SJSA1 (cell line): ENCODE measurements at places on chromosomes 5 and 9.

DNA sequence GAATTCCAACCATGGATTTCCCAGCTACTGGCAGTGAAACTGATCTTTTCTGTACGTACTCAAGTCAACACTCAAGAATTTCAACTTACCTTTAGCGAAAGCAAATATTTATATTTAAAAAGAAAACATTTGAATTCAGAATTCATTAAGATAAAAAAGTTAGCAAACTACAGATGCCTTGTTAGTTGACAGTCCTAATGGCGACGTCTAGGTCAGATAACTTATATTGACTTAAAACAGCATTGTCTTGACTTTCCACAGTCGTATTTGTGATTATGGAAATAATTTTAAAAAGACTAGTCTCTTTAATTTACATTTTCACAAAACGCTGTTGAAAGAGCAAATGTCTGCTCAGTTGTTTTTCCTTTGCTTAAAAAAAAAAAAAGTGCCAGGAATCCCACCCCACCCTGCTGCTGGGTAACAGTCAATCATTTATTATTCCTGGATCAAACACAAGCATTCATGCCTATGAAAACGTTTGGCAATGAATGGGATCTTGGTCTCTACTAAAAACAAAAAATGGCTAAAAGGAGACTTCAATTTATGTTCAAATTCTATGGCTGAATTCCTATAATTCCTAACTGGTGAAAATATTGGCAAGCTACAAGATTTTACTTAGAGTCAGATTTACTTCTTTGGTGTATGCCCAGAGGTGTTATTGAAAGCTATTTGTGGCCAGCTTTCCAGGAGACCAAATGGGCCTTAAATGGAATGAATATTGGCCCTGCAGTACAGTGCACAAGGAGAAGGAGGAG lies 22.0 kb downstream of the OR2S2 start:
- peak; percentile 57 for DNase-seq

GRCh38 chr5:6626508-6626907 lies 6.3 kb downstream of the NSUN2 start:
- no peak for DNase-seq

DNA sequence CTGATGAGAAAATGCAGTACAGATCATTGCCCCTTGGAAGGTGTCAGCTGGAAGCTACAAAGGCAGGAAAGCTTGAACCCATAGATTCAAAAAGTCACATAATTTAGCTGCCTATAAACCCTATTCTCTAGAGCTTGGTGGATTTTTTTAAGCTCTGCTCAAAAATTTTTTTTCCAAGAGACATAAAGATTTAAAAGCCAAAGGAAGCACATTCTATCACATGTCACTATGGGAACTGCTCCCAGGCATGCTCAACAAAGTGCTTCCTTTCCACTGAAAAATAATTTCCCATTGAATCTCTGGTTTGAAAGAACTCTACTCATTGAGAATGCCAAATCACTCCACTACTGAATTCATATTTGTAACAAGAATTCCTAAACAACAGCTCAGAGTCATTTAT lies 419.8 kb downstream of the CETN3 start:
- DNase-seq, result no peak

GRCh38 chr5:61732369-61732768 lies 400.3 kb downstream of the ZSWIM6 start:
- no peak for DNase-seq

DNA sequence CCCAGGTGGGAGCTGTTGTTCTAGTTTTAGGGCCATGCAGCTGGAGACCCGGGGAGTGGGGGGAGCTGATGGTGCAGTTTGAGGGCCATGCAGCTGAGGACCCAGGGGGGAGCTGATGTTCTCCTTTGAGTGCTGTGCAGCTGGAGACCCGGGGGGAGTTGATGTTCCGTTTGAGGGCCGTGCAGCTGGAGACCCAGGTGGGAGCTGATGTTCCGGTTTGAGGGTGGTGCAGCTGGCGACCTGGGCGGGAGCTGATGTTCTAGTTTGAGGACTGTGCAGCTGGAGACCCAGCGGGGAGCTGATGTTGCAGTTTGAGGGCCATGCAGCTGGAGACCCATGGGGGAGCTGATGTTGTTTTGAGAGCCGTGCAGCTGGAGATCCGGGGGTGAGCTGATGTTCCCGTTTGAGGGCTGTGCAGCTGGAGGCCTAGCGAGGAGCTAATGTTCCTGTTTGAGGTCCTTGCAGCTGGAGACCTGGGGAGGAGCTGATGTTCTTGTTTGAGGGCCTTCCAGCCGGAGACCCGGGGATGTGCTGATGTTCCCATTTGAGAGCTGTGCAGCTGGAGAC lies 14.6 kb downstream of the PDCD6 start:
- no peak for DNase-seq

GRCh38 chr9:135664266-135664665 lies 1.2 kb downstream of the LCN9 start:
- DNase-seq, result no peak

- no peak for DNase-seq
These were observed 11.5 kb upstream of the FAM120AOS start for GRCh38 chr9:93464876-93465275.

DNA sequence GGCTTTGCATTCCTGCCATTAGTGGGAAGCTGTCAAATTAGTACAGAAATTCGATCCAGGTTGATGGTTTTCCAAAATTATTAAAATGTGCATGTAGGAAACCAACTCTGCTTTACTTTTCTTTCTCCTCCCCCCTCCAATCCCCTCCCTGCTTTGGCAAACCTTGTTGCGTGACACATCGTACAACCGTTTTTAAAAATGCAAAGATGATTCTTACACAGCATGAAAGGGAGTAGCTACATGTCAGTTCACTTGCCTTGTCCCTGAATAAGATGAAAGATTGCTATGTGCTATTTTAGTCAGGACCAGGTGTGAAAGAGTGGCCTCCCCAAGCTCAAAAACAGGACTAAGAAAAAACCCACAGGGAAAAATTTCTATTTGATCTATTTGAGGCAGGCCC lies 11.7 kb downstream of the SNCAIP start:
- DNase-seq, result no peak

GRCh38 chr5:172436078-172436878 lies 18.0 kb downstream of the SH3PXD2B start:
- DNase-seq, result no peak

GRCh38 chr5:138303372-138303771 lies 28.2 kb downstream of the CDC25C start:
- DNase-seq, result no peak

GRCh38 chr9:93416530-93417235 lies 34.8 kb upstream of the FAM120A start:
- DNase-seq, result no peak

DNA sequence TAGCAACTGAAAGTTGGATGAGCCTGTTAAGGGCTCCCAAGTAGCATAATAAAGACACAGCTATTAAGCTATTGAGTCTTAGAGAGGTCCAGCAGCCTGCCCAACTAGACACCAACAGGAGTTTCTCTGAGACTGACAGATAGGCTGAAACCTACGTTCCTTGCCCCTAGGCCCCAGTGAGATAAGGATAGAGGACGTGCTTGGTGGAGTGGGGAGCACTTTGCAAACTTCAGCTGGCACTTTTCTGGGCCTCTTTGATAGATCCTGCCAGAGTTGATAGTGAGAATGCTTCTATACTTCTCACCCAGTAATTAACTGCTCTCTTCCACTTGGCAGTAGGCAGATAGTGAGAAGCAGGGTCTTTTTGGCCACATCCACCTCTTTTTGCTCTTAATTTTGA lies 20.8 kb upstream of the CTNNA1 start:
- DNase-seq, result no peak

DNA sequence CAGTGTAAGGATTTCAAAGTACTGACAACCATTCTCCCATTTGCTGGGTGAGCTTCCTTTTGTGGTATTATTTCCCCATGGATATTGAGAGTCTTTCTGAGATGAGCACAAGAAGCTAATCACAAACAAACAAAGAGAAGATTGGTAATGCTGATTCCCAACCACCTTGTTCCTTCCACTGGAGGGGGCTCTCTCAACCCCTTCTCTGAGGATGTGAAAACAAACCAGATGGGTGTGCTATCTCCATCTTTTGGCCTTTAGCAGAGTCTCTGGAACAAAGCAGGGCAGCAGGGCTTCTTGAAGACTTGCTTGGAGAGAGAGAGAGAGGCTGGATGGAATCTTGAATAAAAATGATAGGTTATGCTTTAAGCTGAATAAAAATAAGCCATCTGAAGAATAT lies 576.7 kb upstream of the ZNF462 start:
- DNase-seq, result peak; percentile 67

DNA sequence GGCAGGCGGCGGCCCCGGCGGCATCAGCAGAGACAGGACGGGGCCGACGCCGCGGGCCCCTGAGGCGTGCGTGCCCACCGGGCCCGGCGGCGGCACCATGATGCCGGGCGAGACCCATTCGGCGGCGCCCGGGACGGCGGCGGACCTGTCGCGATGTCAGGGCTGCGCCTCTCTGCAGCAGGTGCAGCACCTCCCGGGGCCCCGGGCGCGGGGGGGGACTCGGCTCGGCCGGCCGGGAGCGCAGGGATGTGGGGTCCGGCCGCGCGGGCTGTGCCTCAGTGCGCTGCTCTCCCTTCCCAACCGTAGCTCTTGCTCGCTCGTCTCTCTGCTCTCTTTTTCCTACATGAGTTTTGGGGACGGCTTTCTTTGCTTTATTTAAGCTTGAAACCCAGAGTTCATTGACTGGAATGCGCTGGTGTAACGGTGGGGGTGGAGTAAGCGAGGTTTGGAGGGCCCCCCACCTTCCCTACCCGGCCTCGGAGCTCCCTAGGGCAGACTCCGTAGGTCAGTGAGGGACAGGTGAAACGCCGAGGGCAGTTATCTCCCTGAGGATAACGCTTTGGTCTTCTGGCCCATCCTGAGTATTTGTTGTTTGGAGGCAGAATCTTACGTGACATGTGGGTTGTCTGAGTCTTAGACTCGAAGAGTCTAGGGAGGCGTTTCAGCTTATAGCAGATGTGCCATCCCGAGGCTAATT lies 490 bp downstream of the ICE1 start:
- no peak for DNase-seq

- no peak for DNase-seq
These were observed 19.8 kb downstream of the NACC2 start for GRCh38 chr9:136075134-136075841.

- no peak for DNase-seq
These were observed 37.2 kb downstream of the HEXB start for GRCh38 chr5:74722271-74722670.

GRCh38 chr9:128629852-128630545 lies 26.6 kb downstream of the DYNC2I2 start:
- DNase-seq, result no peak

DNA sequence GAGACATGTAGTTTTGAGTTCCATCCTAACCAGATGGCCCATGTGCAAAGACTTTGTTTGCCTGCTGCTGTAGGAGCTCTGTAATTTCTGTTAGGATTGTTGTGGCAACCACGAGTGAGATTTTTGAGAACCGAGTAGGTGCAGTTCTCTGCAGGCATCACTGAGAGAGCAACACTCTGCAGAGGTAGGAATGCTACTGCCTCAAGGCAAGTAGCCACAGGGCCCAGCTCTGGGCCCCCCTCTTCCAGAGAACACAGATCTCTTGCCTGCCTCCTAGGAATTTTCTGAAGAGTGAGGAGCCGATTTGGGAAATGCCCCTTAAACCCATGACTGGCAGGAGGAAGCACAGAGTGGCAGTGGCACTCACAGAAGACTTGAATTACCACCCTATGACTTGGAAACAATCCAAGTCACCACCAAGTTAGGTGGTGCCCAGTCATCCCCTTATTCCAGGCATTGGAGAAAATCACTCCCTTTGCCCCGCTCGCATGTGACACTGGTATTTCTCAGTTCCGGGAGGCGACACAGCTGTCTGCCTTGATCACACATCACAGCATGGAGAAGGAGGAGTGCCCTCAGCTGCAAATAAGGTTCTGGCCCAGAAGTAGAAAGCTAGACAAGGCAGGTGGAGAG lies 52.5 kb upstream of the SLC2A8 start:
- DNase-seq, result no peak

DNA sequence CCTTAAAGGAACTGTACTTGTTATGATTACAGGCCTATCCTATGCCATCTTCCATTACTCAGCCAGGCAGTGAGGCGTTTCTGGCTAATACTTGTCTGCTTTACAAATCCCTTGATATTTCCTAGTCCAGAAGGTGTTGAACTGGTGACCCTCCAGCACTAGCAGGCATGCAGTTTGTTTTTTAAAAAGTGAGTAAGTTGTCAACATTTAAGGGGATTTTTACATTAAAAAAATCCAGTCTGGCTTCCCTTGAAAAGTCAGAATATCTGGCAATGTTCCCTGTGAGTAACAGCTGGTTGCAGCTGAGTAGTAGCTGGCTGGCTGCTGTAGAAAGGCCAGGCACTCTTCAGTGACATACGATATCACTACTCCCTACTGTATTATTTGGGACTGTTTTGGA lies 21.8 kb downstream of the GRIN3A start:
- DNase-seq, result no peak

- no peak for DNase-seq
These were observed 36.2 kb downstream of the PHAX start for GRCh38 chr5:126636956-126637355.

GRCh38 chr9:83144492-83144891 lies 81.5 kb upstream of the RASEF start:
- DNase-seq, result no peak

DNA sequence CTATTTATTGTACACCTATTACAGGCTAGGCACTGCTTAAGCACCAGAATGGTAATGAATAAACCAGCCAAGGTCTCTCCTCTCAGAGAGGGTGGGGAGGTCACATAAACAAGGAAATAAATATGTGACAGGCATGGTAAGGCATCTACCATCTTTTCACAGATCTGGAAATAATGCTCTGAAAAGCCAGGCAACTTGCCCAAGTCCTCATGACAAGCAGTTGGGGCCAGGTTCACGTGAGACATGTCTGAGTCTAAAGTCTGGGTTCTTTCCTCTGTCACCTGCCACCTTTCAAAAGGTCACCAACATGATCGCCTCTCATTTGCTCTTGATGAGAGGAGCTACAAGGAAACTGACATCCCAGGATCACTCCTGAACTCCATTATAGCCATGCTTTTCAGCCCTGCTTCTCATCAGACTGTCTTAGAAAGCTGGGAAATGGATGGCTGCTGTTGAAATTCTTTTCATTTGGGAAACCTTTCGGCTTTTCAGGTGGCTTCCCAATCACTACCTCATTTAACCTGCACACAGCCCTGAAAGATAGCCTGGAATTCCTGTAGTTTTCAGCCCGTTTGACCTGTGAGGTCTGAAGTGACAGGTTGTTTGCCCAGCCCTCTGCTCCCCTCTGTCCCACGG lies 123.1 kb downstream of the CRB2 start:
- no peak for DNase-seq

GRCh38 chr9:128251732-128252100 lies 24.1 kb downstream of the GOLGA2 start:
- no peak for DNase-seq

- DNase-seq, result no peak
These were observed 5.0 kb downstream of the FAM163B start for GRCh38 chr9:133604214-133604613.
